Stimulated activated CD4-positive, alpha-beta T cell treated with anti-CD3 and anti-CD28 coated beads, Interleukin-12 subunit alpha, Interleukin-12 subunit beta, amount 100 ng/mL, for 48 hours (primary cell): ENCODE measurements at places on chromosomes 1 and 21.
A peak's percentile ranks its signal among the peaks of the same experiment; 100 is the strongest.

- DNase-seq = no peak
Measured at GRCh38 chr1:94729267-94729666, 90.9 kb upstream of the SLC44A3 start.

DNA sequence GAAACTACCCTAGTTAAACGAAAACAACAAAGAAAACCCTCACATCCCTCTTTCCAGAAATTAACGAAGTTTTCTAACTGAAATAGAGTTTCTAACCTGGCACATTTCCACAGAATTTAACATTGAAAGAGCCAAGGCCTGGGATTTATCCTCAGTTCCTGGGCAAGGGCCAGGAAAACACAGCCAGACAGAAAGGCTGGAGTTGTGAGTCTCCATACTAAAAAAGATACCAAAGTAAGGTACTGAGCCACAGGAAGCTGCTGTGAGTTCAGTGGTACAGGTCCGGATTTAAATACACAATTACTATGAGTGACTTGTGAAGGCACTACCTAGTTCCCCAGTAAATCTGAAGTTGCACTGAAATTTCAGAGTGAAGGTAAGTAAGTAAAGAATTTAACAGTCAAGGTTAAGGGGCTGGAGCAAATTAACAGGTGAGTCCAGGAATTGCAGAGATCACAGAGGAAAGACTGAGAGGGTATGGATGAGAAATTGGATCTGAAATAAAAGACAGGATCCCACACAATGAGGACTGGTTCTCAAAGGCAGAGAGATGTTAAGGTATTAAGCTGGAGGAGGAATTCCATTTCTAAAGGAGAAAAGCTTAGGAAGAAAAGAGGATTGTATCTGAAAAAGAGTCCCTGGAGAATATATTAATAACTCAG, 905 bp downstream of the LIX1L start:
- DNase-seq = no peak

GRCh38 chr1:17200246-17200645, 4.7 kb upstream of the PADI1 start:
- no peak for DNase-seq

- no peak for DNase-seq
Measured at GRCh38 chr1:29498126-29499103, 262.1 kb downstream of the PTPRU start.

- no peak for DNase-seq
Measured at GRCh38 chr1:227900571-227901051, 47.1 kb downstream of the WNT9A start.

GRCh38 chr1:161172776-161173376, 4.4 kb downstream of the B4GALT3 start:
- no peak for DNase-seq

DNA sequence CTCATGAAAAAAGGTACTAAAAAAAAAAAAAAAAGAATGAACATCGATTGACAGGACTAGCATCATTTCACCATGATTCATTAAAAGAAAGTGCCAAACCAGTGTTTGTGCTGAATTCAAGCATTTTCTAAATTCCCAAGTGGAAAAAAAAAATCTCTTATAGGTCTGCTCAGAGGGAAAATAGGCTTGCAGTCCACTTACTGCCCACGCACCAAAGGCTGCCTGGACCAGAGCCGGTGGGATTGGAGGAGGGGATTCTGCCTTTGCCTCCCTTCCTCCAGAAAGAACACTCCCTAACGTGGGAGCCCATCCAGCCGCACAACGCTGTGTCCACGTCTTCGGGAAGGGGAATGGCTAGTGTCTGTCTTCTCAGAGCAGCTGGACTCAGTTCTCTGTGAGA, 5.5 kb upstream of the TRAPPC10 start:
- DNase-seq = no peak

- no peak for DNase-seq
Measured at GRCh38 chr1:18711536-18712251, 81.0 kb downstream of the PAX7 start.

DNA sequence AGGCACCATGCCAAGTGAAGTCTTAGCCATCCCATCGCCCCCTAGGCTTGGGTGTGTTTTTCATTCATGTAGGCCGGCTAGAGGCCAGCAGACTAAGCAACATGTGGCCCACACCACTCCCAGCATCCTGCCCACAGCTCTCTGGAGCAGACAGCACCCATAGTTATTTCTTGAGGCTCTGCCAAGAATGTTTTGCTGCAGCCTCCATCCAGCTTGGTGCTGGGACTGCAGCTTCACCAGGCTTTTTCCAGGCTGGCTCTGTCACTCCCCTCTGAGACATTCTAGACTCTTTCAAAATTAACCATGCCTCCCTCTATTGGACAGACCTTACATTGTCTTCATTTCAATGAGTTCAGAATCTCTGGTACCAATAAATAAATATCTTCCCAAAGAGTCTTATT, 104.2 kb downstream of the DUSP10 start:
- DNase-seq = no peak

- no peak for DNase-seq
Measured at GRCh38 chr1:204925701-204926100, 55.0 kb downstream of the NFASC start.

DNA sequence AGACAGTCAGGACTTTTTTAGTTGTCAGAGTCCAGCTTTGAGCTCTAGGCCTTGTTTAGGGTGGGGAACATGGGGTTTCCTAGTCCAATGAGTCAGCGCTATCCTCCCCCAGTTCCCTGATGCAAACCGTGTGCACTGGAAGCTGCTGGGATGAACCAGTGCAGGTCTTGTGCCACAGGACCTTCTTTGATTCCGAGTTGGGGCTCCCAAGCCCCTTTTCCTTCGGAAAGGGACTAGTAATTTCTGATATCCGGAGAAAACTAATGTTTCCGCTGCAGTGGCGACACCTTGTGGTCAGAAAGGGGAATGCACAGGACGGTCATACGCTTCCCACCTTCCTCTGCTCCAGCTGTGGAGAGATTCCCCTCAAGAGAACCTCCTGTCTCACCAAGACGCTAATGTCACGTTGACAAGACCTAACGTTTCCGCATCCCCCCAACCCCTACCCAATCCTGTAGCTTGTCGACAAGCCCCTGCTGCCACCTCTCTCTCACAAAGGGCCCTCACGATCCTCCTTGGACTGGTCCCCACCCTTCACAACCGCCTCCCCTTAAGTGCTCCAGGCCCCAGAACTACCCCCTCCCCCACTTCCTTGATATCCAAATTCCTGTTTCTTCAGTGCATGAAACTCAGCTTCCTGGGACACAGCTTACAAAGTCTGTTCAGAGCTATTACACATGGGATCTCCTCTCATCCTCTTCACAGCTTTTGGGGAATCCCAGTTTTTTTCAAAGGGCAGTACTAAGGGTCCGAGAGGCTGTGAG, 30.9 kb downstream of the GPA33 start:
- peak; percentile 64 for DNase-seq

DNA sequence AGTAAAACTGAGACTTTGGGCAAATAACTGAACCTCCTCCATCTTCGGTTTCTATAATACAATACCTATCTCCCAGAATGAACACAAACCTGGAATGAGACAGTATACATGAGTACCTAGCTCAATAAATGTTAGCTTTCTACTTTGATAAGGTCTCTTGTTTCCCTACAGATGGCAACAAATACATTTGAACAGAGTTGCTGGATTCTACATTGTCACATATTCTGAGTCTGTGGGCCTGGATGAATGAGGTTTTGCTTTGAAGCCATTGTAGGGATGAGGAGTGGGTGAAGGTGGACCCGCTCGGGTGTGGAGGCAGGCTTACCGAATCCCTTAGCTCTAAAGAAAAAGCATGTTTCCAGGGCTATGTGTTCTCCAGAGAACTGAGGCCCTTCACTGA, 13.9 kb upstream of the FYB2 start:
- DNase-seq = no peak

DNA sequence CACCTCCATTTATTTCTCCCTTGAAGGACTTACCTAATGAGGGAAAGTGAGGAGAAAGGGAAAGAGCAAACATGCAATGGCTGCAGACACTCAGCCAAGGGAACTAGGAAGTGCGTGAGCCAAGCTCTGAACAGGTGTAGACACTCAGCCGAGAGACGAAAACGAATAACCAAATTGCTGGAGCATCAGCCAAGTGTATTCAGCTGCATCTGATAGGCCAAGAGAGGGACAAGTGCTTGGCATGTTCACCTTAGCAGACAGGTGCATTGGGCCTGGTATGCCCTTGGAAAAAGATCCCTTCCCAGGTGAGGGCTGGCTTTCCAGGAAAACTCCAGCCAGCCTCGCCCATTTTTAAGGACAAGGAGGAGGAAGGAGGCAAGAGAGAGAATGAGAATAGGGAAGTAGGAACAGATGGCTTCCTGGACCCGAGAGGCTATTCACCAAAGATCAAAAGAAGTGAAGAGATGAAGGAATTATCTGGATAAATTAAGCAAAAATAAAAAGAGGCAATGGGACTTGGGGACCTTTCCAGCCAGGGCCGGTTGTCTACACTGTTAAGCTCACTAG, 184.7 kb downstream of the TOMM20 start:
- no peak for DNase-seq

- DNase-seq = no peak
Measured at GRCh38 chr1:145695821-145696629, 11.1 kb downstream of the PDZK1 start.

GRCh38 chr1:48054232-48054631, 57.0 kb upstream of the TRABD2B start:
- DNase-seq = no peak

GRCh38 chr1:58585581-58586151, 8.6 kb upstream of the TACSTD2 start:
- DNase-seq = no peak

DNA sequence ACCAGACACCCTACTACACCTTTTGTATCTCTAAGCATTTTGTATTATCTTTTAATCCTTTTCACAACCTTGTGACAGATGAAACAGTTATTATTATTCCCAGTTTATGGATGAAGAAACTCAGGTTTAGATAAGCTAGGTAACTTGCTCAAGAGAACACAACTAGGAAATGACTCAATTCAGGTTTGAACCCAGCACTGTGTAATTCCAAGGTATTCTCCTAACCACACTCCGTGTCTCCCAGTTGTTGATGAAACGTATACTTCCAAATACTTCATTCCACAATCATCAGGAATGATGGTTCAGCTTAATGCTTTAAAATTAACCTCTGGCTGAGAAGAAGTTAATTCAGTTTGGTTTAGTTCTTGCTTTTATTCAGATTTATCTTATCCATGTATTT, 51.7 kb upstream of the MRPS6 start:
- no peak for DNase-seq

- no peak for DNase-seq
Measured at GRCh38 chr1:234865171-234866006, 255.4 kb upstream of the IRF2BP2 start.

GRCh38 chr1:163361123-163361934, 39.6 kb downstream of the NUF2 start:
- no peak for DNase-seq

GRCh38 chr1:231103961-231104360, 57.9 kb upstream of the TRIM67 start:
- DNase-seq = no peak

DNA sequence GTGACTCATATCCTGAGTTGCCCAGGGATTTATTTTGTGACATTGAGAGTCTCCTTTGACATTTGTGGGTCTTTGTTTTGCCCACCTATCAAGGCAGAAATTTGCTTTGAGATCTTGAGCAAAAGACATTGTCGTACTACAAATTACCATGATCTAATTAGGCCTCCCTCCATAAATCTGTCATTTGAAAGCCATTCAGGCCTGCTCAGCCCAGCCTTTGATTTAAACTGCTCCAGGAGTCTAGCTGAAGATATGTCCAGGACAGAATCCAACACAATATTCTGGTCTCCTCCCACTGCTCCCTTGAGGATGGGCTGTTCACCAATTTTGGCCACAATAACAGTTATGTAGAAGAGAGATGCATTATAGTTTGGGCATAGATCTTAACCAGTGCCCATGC, 86.7 kb downstream of the PROX1 start:
- no peak for DNase-seq

DNA sequence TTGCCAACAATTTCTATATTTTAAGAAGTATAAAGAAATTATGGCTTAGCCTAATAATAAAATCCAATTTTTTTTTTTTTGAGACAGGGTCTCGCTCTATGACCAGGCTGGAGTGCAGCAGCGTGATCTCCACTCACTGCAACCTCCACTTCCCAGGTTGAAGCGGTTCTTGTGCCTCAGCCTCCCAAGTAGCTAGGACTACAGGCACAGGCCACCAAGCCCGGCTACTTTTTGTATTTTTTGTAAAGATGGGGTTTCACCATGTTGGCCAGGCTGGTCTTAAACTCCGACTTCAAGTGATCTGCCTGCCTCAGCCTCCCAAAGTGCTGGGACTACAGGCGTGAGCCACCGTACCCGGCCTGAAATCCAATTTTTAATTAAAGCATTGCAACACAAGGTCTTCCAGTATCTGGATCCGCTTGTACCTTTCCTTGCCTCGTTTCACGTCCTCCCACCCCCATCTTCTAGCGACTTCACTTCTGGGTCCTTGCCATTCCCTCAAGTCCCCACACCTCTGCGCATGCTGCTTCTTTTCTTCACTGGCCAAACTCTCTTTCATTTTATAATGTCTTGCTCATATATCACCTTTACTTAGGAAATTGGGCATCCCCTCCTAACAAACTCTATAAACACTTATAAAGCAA, 2.3 kb downstream of the FUBP1 start:
- DNase-seq = no peak

- no peak for DNase-seq
Measured at GRCh38 chr21:32888971-32889370, 117.4 kb upstream of the PAXBP1 start.

DNA sequence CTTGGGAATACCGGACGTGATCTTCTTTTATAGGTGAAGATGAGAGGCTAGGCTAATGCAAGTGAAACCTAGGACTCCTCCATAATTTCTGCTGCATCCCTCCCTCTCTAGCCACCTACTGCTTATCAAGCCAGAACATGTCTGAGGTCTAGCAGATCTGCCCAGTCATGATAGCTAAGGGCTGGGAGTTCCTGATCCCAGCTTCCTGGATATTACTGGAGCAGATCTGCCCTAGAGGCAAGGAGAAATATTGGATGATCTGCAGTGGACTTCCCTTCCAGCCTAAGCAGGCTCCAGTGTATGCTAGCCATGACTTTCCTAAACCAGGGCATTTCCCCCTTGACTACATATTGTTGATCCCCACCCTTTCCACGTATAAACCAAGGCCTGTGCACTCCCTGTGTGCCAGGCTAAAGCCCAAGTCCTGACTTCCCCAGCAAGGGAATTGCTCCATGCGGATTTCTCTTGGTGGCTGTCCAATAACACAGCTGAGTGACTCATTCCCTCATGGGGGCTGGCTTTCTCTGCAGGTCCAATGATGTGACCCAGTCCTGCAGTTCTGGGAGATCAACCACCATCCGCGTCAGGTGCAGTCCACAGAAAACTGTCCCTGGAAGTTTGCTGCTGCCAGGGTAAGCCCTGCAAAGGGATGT, 15.5 kb upstream of the SARS1 start:
- no peak for DNase-seq
